ENCODE measurements at places on chromosomes 1 and 21.

DNA sequence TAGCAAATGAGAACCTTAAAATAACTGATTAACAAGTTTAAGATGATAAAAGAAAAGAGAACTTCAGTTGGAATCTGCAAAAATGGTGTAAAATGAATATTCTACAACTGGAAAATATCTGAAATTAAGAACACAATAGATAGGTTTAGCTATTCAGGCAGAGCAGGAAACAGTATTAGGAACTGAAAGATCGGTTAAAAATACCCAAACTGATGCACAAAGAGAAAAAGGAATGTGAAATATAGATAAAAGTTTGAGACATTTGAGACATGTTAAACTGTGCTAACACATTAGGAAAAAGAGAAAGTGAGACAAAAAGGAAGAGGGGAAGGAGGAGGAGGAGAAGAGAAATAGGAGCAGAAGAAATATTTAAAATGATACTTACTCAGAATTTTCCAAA, 12.1 kb downstream of the CD55 start:
- no peak for DNase-seq

DNA sequence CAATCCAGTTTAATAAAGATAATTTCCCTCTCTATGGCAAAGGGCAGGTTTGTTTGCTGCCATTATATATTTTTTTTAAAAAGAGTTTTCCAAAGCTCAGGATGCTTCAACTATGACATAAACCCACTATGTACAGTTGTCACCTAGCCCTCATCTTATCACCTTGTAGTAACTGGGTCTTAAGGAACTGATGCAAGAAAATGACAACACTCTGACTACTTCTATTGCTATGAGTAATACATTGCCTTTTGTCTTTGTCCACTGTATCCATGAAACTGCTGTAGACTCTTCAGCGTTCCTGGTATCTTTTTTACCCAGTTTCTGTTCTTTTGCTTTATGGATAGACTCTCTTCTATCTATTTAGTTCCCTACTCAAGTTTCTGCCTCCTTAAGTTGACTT, 586.5 kb downstream of the NEGR1 start:
- DNase-seq: no peak

DNA sequence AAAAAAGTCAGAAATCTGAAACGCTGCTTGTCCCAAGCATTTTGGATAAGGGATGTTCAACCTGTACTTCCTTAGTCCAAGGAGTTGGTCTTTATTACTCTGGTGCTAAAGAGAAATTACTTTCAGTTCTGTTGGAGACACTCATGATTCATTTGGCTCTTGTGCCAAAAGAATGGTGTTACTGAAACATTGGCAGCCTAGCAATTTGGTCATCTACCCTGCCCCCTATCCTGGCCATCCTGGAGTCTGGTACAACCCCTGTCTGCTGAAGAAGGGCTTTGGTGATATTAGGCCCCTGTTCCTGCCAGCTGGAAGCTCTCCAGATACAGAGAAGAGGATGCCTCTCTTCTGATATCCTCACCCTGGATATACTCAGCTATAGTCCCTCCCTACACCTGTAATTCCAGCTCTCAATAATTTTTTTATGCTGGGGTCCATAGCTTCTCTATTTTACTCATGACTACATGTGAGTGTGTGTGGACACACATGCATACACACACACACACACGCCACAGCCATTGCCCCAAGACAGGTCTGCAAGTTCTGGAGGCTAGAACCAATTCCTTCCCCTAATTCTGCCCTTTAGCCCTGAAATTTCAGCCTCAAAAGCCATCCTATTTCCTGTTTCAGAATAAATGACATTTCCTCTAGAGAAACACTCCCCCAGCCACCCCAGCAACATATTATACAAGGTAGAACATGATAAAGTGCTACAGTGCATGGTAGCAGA, 40.0 kb downstream of the LHX8 start:
- no peak for DNase-seq

- DNase-seq: no peak
These were observed 81.0 kb upstream of the ZBTB18 start for GRCh38 chr1:243970077-243970476.

GRCh38 chr1:224331824-224332223, 1.9 kb upstream of the NVL start:
- no peak for DNase-seq

- DNase-seq: peak; percentile 3
These were observed 1.0 kb downstream of the FAM78B start for GRCh38 chr1:166165661-166166328.

DNA sequence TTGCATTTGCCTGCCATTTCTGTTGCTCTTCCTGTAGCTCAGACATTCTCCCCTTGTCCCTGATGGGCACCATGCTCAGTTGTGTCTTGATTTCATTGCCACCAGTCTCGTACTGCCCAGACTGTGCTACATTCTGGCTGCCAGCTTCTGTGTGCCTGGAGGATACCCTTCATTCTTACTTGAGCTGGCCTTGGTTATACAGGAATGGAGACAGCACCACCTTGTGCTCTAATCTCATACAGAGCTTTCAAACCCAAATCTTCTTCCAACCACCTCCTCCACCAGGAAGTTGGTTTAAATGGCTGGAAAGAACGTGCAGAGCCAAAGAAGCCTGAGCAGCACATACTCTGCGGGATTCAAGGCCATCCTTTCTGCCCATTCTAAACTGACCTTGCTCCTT, 165.3 kb downstream of the SLC35F3 start:
- DNase-seq: no peak

DNA sequence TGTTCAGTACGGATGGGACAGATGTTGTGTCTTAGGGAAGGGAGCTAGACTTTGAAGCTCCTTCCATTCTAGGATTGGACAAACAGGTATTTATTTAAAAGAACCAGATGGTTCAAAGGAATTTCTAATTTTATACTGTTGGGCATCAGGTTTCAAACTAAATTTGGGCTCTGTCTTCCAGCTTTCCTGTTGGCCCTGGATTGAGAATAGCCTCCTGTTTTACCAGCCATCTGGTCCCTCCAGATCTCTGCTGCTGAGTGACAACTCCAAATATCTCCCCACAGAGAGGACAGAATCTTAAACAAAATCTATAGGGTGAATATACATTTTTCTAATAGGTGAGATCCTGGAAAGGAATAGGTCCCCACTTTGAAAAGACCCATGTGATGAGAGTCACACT, 52.5 kb upstream of the CNIH3 start:
- no peak for DNase-seq

- DNase-seq: no peak
These were observed 1.3 kb upstream of the FASLG start for GRCh38 chr1:172657586-172657985.

DNA sequence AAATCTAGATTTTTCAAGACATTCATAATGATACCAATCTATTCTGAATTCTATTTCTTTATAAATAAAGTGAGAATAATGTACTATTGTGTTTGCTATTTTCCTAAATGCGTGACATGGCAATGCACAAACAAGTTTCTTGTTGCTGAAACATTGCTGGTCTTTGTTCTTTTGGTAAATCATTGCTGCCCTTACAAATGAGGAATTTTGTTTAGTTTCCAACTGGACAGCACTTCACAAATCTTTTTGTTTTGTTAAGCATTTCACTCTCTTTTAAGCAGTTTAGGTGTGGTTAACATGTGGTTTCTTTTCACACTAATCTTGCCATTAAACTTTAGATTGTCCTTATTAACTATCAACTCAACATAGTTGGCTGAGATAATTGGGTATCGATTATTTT, 94.6 kb downstream of the LRRC7 start:
- no peak for DNase-seq

GRCh38 chr21:29056005-29056404, 17.4 kb downstream of the CCT8 start:
- DNase-seq: no peak

GRCh38 chr1:200367841-200368534, 41.8 kb downstream of the ZNF281 start:
- DNase-seq: no peak

Measured in stimulated activated CD4-positive, alpha-beta T cell treated with anti-CD3 and anti-CD28 coated beads, Interleukin-12 subunit alpha, Interleukin-12 subunit beta, amount 100 ng/mL, for 4 hours (primary cell).